NCI-H226 (cell line): ENCODE measurements at places on chromosomes 1 and 21.

GRCh38 chr1:89996450-89997110 is 1.7 kb downstream of the ZNF326 start:
- DNase-seq = no peak

DNA sequence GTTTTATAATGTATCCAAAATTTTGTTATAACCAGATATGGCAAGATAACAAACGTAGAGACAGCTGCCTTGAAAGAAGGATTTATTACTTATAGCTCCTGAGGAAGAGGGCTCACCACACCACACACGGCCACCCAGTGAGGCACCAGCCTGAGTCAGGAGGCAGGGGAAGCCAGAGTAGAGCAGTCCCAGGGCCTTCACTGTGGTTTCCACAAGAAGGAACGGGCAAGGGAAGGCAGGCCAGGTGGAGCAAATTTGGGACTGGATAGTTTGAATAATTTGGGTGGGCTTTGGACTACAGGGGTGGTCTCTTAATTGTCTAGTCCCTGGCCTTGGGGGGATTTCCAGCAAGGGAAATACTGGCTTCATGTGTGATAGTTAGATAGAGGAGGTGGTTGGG is 72.5 kb downstream of the RRAGC start:
- no peak for DNase-seq

GRCh38 chr1:82485591-82486369 is 685.0 kb downstream of the ADGRL2 start:
- peak; percentile 75 for DNase-seq

- no peak for DNase-seq
Observed at GRCh38 chr1:230900984-230901383, 32.7 kb upstream of the C1orf198 start.

DNA sequence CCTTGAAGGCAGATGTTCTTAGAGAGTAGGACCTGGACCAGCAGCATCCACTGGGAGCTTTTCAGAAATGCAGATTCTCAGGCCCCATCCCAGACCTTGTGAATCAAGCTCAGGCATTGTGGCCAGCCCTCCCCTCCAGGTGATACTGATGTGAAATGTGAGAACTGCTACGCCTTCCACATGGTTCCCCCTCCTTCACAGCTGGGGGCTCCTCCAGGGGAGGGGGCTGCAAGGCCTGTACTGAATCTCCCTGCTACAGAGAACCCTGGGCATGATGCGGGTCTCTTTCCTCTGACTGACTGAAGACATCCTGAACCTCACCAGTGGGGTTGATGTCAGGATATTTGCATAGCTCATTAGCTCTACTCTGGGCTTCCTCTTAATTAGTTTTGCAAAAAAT is 141.8 kb upstream of the CSF3R start:
- DNase-seq = no peak

- DNase-seq = peak; percentile 20
Observed at GRCh38 chr1:52842643-52843310, at the start of gene ZYG11A. TSS of gene ZYG11A (plus strand) at chr1:52842760. CDS start at chr1:52842884, 124 bp downstream.

- no peak for DNase-seq
Observed at GRCh38 chr1:184223216-184223615, 163.6 kb upstream of the C1orf21 start.

DNA sequence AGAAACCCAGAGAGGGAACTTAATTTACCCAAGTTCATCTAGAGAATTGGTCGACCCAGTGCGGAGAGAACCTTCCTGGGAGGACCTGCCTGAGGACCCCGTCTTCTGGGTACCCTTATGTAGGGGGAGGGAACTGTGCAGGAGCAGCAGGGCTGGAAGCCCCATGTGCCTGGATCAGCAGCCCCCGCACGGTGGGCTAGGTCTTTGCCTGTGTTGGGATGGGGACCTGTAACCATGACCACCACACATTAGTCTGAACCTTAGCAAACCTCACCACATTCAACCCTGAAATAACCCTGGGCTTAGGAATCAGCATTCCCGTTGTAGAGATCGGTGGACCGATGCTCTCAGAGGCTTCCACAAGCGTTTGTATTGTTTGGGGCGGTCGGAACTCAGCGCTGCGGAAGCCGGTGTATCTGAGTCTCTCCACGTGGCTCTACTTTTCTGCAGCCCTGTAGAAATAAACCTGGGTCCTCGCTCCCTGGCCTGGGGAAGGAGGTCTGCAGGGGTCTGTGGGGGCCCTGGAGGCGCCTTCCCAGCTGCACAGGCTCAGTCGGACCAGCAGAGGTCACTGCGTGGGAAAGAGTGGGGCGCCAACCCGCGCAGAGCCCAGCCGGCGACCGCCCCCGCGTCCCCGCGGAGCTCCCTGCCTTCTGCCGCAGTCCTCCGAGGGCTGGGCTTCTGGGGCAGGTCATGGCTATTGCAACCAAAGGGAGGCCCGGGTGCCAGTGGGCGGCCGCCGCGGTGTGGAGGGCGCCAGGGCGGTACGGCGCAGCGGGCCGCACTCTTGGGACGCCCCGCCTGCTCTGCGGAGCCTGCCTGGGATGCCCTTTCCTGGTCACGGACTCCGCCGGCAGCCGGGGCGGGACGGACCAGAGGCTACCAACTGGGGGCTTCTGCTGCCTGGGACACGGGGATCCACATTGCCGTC is 36.2 kb upstream of the KCNA10 start:
- no peak for DNase-seq

DNA sequence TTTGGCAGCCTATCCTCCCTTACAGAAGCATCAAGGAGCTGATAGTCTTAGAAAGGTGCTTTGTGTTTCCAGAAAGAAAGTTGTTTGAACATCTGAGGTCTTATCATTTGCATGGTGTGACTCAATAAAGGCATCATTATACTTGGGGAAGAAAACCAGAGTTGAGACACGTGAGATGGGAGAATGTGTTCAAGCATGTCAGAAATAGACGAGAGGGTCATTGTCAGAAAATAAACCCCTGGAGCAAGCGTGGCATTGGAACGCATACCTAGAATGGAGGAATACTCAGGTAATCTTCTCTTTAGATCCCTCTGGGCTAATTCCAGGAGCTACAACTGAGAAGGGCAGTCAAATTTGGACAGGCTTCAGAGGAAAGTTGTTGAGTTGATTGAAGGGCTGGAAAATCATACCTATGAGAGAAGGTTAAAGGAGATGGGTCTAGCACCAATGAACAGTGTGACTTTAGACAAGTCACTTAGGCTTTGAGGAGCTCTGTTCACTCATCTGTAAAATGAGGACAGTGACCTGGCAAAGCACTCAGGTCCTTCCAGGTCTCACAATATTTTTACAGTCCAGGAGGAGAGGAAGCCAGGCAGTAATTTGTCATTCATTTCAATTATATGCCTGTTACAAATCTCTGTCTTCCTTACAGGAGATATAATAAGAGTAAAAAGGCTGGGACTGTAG is 101.3 kb upstream of the C1orf21 start:
- no peak for DNase-seq

DNA sequence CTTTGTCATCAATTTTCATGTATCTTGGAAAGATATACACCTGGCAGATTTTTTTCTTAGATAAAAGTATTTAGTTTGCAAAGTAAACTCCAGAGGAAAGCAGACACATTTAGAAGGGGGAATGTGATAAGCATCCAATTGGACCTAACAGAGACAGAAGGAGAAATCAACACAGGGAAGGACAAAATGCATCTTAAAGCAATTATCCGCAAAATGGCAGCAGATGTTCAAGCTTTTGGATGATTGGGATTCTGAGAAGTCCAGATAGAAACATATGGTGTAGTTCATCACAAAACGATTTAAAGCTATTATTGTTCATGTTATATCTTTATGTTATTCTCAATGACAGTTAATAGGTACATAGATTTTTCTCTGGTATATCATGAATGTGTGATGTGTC is 1153.1 kb upstream of the B3GALT2 start:
- no peak for DNase-seq

- DNase-seq = no peak
Observed at GRCh38 chr1:176786274-176786673, 323.3 kb downstream of the PAPPA2 start.

DNA sequence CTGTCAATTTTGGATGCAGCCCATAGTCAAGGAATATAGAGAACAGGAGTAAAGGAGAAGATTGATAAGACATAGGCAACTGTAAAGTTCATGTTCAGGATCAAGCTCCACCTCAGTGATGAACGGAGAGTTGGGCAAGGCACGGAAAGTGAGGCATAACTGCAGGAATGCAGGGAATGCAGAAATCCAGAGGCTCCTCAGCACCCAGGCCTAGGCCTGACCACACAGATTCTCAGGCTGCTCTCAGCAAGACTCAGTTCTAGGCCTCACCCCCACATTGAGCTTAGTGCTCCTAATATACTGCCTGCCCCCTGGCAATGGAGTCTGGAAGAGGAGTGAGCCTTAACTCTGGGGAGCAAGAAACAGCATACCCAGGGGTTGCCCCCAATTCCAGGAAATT is 36.3 kb upstream of the S1PR1 start:
- DNase-seq = peak; percentile 99

DNA sequence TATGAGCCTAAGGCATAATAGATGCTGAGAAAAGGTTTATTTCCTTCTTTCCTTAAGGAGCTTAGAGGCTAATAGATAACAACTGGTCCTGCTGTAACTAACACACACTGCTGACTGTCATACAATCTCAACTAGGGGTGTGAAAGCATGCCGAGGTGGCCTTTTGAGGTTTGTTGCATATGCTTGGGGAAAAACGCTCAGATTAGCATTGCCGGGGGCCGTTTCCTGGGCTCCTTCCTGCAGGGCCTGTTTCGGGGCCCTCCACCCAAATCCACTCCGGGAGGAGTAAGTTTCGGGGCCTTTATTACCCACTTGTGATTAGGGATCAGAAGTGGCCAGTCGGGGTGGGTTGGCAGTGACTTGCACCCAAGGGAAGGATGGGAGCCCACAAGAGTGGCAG is 27.2 kb upstream of the RCSD1 start:
- DNase-seq = no peak

GRCh38 chr1:43319766-43320165 is 17.9 kb upstream of the MPL start:
- DNase-seq = no peak

GRCh38 chr1:89754518-89754917 is 66.3 kb upstream of the LRRC8D start:
- DNase-seq = peak; percentile 5

DNA sequence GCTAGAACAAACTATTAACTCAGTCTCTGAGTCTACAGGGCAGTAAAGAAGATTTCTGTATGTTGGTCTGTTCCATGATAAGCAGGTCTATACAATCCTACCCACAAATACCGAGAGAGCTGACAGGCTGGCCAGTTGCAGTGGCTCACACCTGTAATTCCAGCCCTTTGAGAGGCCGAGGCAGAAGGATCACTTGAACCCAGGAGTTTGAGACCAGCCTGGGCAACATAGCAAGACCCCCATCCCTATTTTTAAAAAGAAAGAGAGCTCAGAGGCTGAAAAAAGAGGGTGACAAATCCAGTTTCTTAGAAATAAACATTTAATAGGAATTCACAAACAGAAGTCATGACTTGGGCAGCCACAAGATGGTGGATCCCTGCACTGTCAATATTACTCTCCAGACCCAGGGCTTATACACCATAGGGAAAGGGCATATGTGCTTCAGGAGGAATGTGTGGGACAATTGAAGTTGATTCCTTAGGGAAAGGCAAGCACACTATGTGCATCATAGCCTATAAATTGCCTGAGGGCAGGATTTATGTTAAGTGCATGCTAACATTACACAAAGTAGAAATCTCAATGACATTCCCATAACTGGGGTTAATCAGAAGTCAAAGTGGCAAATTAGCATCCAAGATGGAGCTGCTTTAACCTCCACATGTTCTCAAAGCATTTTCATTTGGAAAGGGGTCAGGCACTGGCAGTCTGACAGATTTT is 66.8 kb downstream of the SLC16A1 start:
- DNase-seq = no peak

DNA sequence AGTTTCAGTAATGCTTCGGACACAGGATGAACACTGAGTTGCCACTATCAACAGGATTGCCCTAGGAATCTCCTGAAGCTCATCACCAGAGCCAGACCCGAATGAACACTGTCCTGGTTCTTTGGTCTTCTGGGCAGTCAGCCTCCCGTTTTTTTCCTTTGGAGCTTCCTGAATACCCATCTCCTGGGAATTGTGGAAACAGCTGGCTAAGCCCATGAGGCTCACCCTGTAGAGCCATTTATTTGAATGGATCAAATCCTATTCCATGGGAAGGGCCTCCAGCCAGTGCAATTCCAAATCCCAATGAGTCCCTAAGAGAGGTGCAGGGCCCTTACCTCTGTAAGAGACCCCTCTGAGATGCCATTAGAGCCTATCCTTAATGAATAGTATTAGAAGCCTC is 5.9 kb downstream of the RCSD1 start:
- DNase-seq = no peak

DNA sequence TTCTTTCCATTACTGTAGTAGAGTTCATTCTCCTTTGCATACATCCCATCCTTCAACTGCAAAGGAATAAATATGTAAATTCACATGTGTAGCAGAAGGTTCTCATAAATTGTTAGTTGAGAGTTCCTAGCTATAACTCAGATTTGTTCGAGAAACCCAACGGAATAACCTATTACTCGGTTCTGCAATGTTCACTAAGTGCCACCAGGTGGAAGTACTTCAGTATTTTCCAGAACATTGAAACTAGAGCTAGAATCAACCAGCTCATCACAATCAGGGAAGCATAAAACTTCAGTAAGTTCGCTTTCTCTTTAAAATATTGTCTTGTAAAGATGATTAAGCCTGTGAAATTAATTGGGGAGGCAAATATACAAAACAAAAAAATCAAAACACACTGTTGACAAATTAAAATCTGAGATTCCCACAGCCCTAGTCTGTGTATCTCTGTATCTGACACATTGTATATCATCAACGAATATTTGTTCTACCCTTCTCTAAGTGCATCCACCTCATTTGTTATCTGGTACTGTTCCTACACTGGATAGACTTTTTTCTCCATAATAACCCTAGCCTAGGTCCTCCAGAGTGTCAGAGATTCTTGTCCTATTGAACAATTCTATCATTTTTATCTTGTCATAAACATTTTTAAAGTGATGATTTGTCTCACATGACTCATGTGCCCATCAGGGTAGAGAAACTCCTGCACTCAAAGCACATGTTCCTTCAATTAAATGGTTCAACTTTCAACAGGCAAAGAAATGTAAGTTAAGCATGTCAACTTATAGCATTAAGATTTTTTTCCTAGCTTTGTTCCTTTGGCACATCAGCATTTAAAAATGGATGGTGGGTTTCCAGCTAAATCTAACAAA is 31.9 kb downstream of the MROH9 start:
- peak; percentile 12 for DNase-seq

DNA sequence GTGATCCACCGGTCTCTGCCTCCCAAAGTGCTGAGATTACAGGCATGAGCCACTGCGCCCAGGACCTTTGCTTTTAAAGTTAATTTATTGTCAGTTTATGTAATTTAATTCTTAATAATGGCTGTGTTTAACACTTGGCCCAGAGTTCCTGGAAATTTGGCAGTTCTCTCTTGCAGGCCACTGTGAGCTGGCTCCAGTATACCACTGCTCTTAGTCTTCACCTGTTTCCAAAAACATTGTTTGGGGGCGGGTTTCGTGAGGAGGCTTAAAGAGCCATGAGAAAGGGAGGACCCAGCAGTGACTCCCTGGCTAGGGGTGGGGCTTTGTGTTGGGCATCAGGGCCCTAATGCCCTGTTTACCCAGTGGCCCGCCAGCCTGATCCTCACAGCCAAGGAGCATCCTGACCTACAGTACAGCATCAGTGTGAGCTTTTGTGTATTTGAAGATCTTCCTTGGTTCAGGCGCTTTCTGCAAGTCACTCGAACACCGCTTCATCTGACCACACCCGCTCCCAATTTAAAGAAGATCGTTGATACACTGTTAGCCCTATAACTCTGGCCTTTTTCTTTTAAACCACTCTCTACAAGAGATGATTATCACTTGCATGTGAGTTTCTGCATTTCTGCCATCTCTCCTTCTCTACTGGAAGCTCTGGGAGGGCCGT is 12.0 kb upstream of the BGLAP start:
- no peak for DNase-seq

- no peak for DNase-seq
Observed at GRCh38 chr1:2195785-2196184, 1.2 kb upstream of the FAAP20 start.

GRCh38 chr1:245461681-245462080 is 306.9 kb downstream of the KIF26B start:
- no peak for DNase-seq
